ENCODE measurements at places on chromosomes 5 and 9.

GRCh38 chr9:38250279-38251035 is 142.0 kb upstream of the ALDH1B1 start:
- no peak for DNase-seq

DNA sequence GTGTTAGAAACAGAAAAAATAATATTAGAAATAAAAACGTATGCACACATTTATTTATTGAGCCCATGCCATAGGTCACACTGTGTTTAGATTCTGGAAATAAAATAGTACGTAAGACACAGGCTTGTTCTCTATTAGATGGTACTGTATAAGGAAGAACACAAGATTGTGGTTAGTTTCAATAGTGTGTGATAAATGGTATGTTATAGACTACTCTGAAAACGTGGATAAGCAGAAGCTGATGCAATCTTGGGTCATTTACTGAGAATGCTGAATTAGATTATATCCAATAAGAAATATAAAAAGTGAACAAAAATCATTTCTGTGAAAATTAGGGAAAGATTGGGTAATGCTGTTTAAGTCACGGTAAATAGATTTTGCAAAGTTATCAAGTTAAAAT is 1456.4 kb upstream of the ACO1 start:
- no peak for DNase-seq

DNA sequence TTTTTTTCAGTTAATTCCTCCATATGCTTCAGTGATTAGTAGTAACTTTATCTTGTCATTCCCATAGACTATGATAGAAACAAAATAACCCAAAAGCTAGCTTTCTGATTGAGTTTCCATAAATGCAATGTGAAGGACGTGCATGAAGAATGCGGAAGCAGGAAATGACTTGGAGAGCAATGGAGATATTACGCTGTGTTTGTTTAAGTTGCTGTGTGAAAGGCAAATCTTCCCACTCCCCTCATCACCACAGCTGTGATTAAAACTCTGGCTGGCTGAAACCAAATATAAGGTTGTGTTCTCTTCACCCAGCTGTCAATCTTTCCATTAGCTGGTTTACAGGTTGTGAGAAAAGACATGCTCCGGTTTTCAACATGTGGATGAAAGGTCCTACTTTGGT is 83.9 kb downstream of the NR2F1-AS1 start:
- peak; percentile 0 for DNase-seq

DNA sequence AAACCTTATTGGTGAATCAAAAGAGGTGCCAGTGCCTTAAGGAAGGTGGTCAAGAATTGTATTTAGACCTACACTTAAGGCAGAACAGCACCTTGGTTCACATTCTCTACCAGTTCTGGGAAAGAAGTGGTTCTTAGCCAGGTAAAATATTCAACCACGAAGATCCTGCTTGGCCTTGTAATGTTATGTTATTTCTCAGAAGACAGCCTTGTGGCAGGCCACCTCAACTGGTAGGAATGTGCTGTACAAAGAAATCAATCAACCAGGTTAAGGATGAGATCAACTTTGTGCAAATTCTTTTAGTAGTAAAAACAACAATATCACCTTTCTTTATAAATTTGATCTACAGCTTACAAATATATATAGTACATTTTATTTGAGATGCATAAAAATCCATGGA is 246.8 kb downstream of the ARRDC3 start:
- DNase-seq = no peak

- DNase-seq = no peak
These were observed 154.5 kb downstream of the NR3C1 start for GRCh38 chr5:143248822-143249579.

- no peak for DNase-seq
These were observed 26.5 kb downstream of the TRMO start for GRCh38 chr9:97895695-97896332.

- DNase-seq = no peak
These were observed 294.8 kb upstream of the KLF4 start for GRCh38 chr9:107784235-107784958.

GRCh38 chr5:77560677-77561263 is 68.7 kb upstream of the WDR41 start:
- peak; percentile 37 for DNase-seq

All from DMS153 (cell line).